Activated B cell treated with CpG ODN at 0.5 μM for 24 hours (primary cell): ENCODE measurements at places on chromosomes 16 and 17. TPM values are rescaled to one million over a fixed set of nuclear protein-coding genes. Genes with fewer than 3 reads are reported as not detected.

DNA sequence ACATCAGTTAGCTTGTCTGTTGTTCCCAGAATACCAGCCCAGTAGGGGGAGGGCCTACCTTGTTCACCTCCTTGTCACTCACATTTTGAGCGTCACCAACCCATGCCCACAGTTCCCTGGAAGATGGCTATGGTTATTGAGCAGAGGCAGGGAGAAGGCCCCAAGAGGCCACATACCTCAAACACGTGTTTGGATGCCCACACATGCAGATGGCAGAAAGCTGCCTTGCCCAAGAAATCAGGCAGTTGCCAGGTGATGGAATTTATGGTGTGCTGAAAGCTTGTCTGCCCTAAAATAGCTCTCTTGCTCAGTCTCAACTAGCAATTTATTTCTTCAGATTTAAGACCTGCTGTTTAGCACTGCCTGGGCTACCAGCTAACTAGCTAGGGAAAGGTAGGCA is 16.5 kb upstream of the CMTM4 start:
- no peak for DNase-seq

GRCh38 chr17:43658900-43659299 is 2.8 kb downstream of the MEOX1 start:
- no peak for DNase-seq

DNA sequence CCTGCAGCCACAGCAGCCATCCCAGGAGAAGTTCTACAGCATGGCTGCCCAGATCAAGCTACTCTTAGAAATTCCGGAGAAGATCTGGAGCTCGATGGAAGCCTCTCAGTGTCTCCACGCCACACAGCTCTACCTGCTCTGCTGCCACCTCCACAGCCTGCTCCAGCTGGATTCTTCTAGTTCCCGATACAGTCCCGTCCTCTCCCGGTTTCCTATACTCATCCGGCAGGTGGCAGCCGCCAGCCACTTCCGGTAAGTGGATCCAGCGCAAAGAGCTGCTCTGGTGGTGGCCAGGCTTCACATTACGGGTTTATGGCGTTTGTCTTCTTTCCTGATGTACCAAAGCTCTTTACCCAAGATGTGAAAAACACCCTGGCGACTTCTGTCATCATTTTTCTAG is 3.6 kb downstream of the COG1 start:
- no peak for DNase-seq

DNA sequence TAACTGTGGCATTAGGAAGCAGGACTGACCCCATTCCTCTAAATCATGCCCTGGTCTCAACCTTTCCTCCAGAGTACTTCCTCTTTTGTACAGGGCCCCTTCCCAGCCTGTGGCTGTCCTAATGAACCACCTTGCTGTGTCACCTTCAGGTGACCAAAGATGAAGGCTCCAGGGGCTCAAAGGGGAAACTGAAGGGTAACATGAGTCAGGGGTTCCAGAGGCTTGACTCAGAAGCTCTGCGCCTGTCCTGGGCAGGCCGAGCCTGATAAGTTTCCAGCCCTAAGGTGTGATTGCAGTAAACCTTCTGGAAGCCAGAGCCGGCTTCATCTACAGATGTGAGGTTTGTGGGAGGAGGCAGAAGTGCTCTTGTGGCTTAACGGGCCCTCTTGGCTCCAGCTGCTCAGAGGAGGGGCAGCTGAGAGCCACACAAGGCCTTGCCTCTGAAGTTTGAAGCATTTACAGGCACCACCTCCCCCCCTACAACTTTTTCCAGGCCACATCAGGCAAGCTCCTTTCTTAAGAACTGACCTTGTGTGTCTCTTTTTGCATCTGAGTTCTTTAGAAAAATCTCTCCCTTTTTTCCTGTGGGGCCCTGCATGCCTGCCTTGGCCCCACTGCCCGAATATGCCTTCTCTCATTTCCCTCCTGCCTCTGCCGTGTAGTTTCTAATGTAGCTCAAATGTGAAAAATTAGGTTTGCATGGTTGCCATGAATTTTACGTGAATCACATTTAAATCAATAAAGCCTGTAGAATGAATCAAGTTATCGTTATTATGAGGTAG is 149.9 kb downstream of the CLEC16A start:
- no peak for DNase-seq

- no peak for DNase-seq
These were observed 439.3 kb upstream of the CDH8 start for GRCh38 chr16:62475573-62475972.

- DNase-seq: no peak
These were observed 115.3 kb downstream of the SKAP1 start for GRCh38 chr17:48314716-48315115.

GRCh38 chr16:85755929-85756768 is 5.3 kb upstream of the C16orf74 start:
- peak; percentile 69 for DNase-seq

DNA sequence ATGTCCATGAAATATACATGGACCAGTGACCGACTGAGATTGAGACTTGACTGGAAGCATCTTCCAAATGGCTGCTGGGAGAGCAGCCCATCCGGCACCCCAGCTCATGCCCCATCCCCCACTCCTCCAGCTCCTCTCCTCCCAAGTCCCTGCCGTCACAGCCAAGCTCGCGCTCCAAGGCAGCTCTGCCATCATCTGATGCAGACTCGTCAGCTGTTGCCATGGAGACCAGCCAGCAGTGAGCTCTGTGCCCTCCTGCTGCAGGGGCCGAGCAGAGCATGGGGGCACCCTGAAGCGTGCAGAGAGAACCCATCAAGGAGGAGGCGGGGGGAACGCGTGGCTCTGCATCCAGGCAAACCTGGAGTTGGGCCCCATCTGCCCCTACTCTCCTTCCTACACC is 74.5 kb upstream of the TNRC6C start:
- no peak for DNase-seq

DNA sequence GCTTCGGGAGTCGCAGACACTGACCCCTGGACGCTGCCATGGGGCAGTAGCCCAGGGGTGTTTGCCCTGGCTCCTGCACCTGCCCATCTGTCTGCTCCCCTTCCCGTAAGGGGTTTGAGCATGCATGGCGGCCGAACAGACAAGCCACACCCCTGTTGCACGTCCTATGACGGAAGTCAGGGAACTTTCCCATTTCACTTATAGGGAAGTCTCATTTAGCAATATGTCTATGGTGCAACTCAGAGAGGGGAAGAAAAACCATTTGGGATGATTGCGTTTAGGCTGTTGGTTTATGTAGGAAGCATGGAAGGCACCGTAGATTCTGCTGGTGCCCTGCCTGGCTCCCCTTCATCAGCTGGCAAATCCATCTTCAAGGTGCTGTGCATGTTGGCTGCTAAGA is 112.5 kb downstream of the HAPSTR1 start:
- DNase-seq: no peak

- no peak for DNase-seq
These were observed 52.3 kb downstream of the RPTOR start for GRCh38 chr17:80596760-80597608.

GRCh38 chr16:49078104-49078503 is 203.5 kb downstream of the CBLN1 start:
- DNase-seq: no peak

DNA sequence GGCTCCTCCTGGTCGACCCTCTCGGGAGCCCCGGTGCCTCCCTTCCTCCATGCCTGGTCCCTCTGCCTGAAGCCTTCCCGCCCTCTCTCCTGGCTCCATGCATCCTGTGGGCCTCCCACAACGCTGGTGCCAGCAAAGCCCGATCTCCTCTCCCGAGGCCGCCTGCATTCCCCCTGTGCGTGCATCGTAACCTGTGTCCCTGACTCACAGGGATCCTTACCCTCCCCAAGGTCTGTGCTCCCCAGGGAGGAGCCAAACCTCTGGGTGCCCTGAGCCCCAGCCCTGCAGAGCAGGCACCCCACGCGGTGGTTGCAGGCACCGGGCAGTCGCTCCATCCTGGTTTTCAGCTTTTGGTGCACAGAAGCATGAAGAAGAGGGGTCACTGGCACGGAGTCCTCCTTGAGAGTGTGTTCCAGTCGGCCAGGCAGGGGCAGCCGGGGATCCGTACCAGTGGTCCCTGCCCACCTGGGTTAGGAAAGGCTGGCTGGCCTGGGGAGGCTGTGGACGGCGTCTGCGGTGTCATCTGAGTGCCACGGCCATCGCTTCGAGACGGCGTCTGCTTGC is 1.8 kb upstream of the ENPP7 start:
- no peak for DNase-seq

- no peak for DNase-seq
These were observed 28.5 kb upstream of the MEAK7 start for GRCh38 chr16:84532855-84533486.

GRCh38 chr17:48368352-48368908 is 61.6 kb downstream of the SKAP1 start:
- no peak for DNase-seq

DNA sequence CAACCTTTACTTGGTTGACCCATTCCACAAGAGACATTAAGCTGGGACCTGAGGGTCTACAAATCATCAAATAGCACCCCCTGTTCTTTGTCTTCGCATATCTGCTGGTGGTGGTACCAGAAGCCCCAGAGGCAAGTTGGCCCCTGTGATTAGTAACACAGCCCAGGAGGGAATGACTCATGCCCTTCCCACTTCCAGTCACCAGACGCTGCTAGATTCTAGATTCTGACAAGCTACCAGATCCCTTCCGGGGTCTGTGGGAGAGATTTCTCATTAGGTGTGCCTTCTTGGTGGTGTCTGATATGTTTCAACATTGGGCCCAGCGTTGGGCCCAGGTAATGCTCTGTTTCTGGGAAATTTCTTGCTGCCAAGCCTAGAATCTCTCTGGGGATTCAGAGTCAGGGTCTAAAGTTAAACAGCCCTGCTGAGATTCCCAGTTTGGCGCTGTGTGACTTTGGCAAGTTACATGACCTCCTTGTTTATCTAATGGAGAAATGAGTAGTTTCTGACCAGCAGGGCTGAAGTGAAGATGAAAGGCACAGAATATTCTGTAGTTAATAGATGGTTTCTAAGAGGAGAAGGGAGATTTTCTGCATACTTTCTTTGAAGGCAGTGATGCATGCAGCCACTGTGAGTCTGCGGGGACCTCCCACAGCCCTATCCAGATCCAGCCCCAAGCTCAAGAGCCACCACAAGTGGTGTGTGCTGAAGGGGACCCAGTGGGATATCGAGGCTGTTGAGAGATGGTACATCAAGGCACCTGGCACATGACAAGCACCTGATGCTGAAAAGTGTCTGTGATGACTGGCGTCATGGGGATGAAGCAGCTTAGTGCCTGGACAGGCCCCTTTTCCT is 3.9 kb downstream of the TRPV2 start:
- no peak for DNase-seq

- DNase-seq: no peak
These were observed 1.4 kb downstream of the PLCD3 start for GRCh38 chr17:45130681-45131615.

- no peak for DNase-seq
These were observed 19.0 kb downstream of the HEATR9 start for GRCh38 chr17:35849469-35850348.

DNA sequence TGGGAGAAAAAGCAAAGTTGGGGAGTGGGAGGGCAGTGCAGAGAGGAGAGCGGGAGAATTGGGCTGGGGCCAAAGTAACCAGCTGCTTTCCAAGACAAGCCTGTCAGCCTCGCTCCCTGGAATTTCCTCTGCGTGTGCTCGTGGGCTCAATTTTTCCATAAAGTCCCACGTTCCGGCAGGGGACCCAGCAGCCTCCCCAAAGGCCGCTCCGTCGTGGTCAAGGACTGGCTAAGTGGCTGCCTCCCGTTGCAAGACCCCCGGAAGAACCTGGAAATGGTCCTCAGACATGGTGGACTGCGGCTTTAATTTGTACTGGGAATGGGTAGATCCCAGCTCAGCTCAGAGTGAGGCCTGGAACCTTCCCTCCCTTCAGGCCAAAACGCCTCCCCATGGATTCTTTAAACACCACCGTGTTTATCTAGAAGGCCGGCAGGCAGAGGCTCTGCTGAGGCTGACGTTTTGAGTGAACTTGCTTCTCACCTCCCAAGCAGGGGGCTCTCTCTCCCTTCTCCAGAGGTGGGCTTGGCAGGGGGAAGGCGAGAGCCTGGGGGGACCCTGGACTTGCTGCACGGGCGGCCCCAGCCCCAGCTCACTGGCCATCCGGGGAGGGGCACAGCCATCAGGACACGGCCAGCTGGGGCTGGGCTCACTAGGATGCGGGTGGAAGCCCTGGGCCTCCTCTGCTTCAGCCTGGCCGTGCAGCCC is 190.0 kb downstream of the C16orf95 start:
- no peak for DNase-seq

FBXW10 gene
- total RNA-seq: 0.07 TPM in 1 of 2 replicates, not detected in the other

SCIMP gene
- 23.4 and 24.5 TPM in 2 replicates for total RNA-seq

ZCCHC14 gene
- 3.4 and 3.8 TPM in 2 replicates for total RNA-seq

CRHR1 gene
- not detected in 2 replicates for total RNA-seq

WIPI1 gene
- 9.8 and 11.2 TPM in 2 replicates for total RNA-seq

OR1E1 gene
- total RNA-seq: not detected in 2 replicates

HYDIN gene
- not detected in 2 replicates for total RNA-seq

MAP2K4 gene
- total RNA-seq: 32.5 and 32.9 TPM in 2 replicates

TBC1D3E gene
- total RNA-seq: 1.3 and 1.6 TPM in 2 replicates

ABCC11 gene
- total RNA-seq: not detected in 2 replicates

GSE1 gene
- total RNA-seq: 37.8 and 48.3 TPM in 2 replicates

C17orf78 gene
- not detected in 2 replicates for total RNA-seq

TEKT3 gene
- not detected in 2 replicates for total RNA-seq

KRTAP4-3 gene
- not detected in 2 replicates for total RNA-seq

STX8 gene
- total RNA-seq: 66.9 and 71.7 TPM in 2 replicates
